ENCODE measurements at places on chromosomes 3 and 15. TPM values are rescaled to one million over a fixed set of nuclear protein-coding genes. Genes with fewer than 3 reads are reported as not detected.

The CPOX gene
- total RNA-seq, result 21.4 TPM

The RLBP1 gene
- not detected for total RNA-seq

The LSAMP gene
- 3.9 TPM for total RNA-seq

The GOLGA8N gene
- 13.8 TPM for total RNA-seq

The LDHAL6B gene
- not detected for total RNA-seq

DNA sequence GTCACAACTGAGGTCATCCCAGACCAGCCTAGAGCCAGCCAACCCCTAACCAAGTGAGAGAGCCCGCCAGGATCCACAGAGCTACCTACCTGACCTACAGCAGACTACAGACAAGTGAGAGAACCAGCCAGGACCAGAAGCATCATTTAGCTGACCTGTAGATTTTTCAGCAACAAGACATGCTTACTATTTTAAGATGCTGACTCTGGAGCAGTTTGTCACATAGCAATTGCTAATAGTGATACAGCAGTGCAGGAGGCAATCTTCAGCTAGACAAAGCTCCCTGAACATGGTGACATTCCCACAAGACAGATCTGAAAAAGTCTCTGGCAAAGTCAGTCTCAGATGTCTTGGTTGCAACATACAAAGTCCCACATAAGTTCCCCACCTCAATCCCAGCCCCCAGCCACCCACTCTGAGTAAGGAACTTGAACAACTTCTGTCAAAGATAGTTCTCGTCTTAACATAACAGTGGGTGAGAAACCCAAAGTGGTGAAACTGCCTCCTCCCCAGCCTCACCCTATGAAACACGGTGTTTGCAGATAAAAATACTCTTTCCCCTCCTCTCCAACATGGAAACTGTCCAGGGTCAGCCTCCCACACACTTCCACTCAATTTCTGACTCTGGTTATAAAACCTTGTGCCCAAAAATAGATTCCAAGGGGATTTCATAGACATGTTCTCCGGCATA lies 120.3 kb upstream of the SLC6A11 start:
- no peaks in the 10 kb centered on the region for H3K4me1 ChIP-seq
- H3K36me3 ChIP-seq, result no peaks in the 10 kb centered on the region
- H3K27me3 ChIP-seq, result no peaks in the 10 kb centered on the region
- no peak for DNase-seq

GRCh38 chr3:127851899-127852298 lies 29.6 kb upstream of the MGLL start:
- H3K27ac ChIP-seq, result no peak overlapping the region
- H3K4me3 ChIP-seq, result no peak overlapping the region
- H3K4me1 ChIP-seq, result no peaks in the 10 kb centered on the region
- no peaks in the 10 kb centered on the region for H3K36me3 ChIP-seq
- no peaks in the 10 kb centered on the region for H3K27me3 ChIP-seq
- no peak for DNase-seq
